NCI-H774 (cell line): ENCODE measurements at places on chromosomes 6 and 20.

GRCh38 chr6:46963626-46964025 lies 41.9 kb upstream of the ADGRF5 start:
- DNase-seq: no peak

- DNase-seq: no peak
These were observed 129.4 kb upstream of the NAA20 start for GRCh38 chr20:19887556-19888268.

- no peak for DNase-seq
These were observed 8.7 kb downstream of the FNDC11 start for GRCh38 chr20:63562461-63563224.

DNA sequence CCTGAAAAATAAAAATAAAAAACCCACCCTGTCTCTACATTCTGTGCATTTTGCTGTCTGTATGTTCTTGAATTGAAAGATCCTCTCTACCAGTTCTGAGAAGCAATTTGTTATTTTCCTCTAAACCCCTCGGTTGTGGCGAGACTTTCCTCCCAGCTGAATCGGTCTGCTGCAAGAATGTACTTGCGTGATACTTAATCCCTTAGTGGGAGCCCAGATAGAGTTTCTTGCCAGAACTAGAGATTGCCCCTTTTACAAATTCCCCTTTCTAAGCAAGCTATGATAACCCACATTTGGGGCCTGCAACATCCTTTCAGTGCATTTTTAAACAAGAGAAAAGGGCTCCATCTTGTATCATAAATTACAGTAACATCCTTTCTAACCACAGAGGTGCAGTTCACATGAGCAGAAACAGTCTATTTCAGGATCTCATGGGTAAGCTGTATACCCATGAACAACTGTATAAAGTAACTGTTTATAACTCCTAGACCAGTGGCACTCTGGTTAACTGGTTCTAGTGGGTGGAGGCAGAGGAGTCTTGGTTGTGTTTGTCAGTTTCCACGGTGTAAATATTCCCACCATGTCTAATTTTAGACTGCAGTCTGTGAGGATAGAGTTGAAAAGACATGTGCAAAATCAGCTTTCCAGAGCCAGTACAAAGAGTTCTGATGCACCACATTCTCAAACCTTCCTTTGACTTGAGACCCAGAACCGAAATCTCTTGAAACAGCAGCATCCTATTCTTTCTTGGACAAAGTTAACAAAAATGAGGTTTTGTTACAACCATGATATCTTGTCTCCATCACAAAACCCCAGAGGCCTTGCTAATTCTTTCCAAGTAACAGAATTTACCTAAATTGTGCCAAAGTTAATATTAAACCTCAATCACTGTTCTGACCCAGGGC lies 113.1 kb upstream of the ZNF217 start:
- no peak for DNase-seq

DNA sequence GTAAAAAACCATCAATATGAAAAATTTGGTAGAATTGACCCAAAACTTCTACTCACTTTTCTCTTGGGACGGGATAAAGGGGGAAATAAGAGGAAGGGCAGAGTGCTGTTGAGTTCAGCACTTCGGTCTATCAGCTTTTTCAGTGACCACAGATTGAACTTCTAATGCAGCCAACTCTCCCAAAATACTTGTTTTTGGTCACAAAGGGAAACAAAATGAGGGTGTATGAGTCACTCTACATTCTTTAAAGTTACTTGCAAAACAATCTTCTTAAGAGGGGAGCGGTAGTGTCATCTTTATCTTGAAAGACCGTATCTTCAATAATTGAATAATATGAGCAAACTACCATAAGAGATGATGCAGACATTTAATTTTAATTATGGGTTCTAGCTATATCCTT lies 661.3 kb downstream of the CD109 start:
- DNase-seq: no peak

GRCh38 chr6:36781669-36782068 lies 57.6 kb downstream of the CPNE5 start:
- DNase-seq: no peak

DNA sequence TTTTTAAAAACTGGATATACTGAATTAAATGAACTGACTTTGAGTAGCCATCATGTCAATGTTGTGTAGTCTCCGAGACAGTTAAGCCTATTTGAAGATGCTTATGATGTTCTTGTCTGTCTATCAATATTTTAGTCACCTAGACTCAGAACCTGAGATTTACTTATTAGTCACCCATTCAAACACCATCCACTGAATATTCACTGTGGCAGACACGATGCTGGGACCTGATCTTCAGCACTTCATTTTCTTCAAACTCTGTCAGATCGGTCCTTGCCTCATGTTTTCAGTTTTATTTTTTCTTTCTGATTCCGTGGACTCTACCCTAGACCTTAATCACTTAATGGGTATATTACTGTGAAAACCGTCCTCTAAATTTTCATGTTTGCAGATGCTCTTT lies 123.7 kb upstream of the MCHR2 start:
- DNase-seq: no peak
